ENCODE measurements at places on chromosomes 4 and X.

- no peak for DNase-seq
These were observed 1.1 kb upstream of the HDAC6 start for GRCh38 chrX:48800574-48801279.

- DNase-seq: no peak
These were observed 32.5 kb downstream of the HMGB2 start for GRCh38 chr4:173301518-173302201.

DNA sequence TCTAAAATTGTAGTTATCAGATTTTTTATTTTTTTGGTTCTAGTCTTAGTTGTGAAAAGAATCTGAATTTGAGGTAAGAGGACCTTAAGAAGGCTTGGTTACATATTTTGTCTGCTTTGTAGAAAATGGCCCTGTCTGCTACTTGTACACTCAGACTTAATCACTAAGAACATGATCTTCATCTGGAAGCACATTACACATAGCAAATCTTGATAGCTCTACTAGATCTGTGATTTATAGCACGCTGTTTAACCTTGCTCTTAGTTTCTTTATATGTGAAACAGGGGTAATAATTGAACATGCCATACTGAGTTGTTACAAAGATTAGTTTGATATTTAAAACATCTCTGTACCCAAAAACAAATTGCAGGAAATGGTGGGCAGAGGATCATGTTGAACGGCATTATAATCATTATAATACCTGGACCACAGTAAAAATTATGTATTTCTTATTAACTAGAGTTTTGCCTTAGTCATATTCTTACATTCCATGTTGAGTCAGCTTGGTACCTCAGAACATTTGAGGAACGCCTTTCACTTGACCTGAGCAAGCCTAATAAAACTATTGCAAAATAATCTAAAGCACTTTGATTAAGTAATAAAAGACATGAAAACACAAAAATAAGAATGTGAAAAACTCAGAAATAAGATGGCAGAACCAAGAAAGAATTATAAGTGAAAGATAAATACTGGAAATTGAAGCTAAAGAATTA lies 738.0 kb upstream of the AADAT start:
- no peak for DNase-seq

- no peak for DNase-seq
These were observed 111.5 kb downstream of the NR3C2 start for GRCh38 chr4:148330724-148331123.

GRCh38 chr4:171812333-171812664 lies 905 bp upstream of the GALNTL6 start:
- DNase-seq: no peak

- no peak for DNase-seq
These were observed 648.6 kb upstream of the AGA start for GRCh38 chr4:178090640-178091411.

- DNase-seq: no peak
These were observed 36.1 kb downstream of the HERC6 start for GRCh38 chr4:88414755-88415154.

Measured in NCI-H1436 treated with DMSO at 0.1 percent for 48 hours (cell line).